HT1080 (cell line): ENCODE measurements at places on chromosomes 3 and 15. TPM values are rescaled to one million over a fixed set of nuclear protein-coding genes. Genes with fewer than 3 reads are reported as not detected.

GRCh38 chr3:69838217-69838616 is 99.0 kb downstream of the MITF start:
- peak; percentile 49 for DNase-seq

GRCh38 chr3:133890037-133890436 is 5.6 kb downstream of the RAB6B start:
- no peak for DNase-seq

IL17RD gene
- 4.3 and 5.7 TPM in 2 replicates for total RNA-seq

DNA sequence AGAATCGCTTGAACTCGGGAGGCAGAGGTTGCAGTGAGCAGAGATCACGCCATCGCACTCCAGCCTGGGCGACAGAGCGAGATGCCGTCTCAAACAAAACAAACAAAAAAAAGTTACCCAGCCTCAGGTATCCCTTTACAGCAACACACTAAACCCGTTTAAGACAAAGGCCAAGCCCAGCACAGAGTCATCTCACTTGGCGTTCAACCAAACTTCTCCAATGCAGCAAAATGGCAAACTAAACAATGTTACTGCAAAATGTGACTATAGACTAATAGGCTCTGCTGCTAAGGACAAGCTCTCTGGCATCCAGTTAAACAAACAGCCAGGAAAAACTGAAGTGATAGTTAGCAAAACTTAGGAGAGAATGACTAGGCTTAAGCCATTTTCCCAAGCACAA is 6.4 kb upstream of the FAM219B start:
- DNase-seq, result no peak

- no peak for DNase-seq
These were observed 52.9 kb upstream of the BCL6 start for GRCh38 chr3:187798126-187798525.

- DNase-seq, result no peak
These were observed 43.9 kb downstream of the PTPN23 start for GRCh38 chr3:47424434-47425382.

GRCh38 chr15:31202953-31203352 is 101.4 kb upstream of the TRPM1 start:
- no peak for DNase-seq

CCDC191 gene
- 0.11 and 0.47 TPM in 2 replicates for total RNA-seq

DNA sequence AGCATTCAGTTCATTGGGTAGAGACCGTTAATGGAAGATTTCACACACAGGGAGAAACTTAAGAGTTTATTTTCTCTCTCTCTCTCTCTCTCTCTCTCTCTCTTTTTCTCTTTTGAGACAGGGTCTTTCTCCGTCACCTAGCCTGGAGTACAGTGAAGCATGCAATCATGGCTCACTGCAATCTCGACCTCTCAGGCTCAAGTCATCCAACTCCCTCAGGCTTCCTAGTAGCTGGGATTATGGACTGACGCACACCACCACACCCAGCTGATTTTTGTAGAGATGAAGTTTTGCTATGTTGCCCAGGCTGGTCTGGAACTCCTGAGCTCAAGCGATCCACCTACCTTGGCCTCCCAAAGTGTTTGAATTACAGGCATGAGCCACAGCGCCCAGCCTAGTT is 1.6 kb downstream of the WDR72 start:
- DNase-seq, result no peak

- no peak for DNase-seq
These were observed 324.0 kb downstream of the GAP43 start for GRCh38 chr3:115947325-115947724.

GRAMD1C gene
- 2.4 TPM in 2 replicates for total RNA-seq
